ENCODE measurements at places on chromosomes 11 and 22.
A peak's percentile ranks its signal among the peaks of the same experiment; 100 is the strongest.

DNA sequence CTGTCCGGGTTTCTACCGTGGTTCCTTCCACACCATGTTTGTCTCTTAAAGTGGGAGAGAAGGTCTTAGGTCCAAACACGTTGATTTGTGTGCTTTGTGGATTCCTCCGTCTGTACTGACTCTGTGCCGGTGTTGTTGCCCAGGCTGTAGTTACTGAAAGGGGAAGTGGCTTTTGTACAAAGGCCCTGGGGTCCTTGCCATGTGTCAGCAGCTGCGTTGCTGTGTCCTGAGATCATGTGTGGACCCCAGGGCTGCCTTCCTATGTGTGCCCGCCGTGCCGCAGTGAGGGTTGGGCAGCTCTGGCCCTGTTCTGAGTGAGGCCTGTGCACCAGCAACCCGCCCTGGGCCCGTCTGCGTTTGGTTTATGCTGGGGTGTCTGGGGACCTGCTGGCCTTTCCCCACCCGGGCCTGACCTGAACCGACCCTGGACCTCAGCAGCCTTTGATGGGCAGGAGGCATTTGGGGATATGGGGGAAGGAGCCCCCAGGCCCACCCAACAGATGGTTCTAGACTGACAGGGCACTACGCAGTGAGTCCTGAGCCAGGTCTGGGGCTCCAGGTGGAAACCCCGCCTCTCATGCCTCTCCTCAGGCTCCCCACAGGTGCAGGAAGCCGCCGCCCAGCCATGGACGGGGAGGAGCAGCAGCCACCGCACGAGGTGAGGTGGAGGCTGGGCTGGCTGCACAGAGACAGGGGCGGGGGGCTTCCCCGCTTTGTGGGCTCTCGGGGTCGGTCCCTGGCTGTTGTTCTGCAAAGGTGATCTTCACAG lies 6.9 kb downstream of the TRABD start:
- DNase-seq: peak; percentile 71

GRCh38 chr11:131807876-131808275 lies 437.5 kb downstream of the NTM start:
- DNase-seq: no peak

GRCh38 chr11:10537600-10537999 lies 3.4 kb downstream of the RNF141 start:
- no peak for DNase-seq

GRCh38 chr11:108609682-108610081 lies 16.1 kb upstream of the EXPH5 start:
- no peak for DNase-seq

- no peak for DNase-seq
Observed at GRCh38 chr11:79600711-79601110, 159.9 kb upstream of the TENM4 start.

DNA sequence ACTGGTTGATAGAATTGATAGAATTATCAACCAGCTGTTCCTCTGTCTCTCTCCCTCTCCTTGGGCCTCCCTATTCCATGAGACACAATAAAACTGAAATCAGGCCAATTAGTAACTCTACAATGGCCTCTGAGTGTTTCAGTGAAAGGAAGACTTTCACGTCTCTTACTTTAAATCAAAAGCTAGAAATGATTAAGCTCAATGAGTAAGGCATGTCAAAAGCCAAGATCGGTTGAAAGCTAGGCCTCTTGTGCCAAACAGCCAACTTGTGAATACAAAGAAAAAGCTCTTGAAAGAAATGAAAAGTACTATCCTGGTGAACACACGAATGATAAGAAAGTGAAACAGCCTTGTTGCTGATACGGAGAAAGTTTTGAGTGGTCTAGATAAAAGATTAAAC lies 16.6 kb downstream of the PIH1D2 start:
- no peak for DNase-seq

- peak; percentile 89 for DNase-seq
Observed at GRCh38 chr11:65639623-65640482, 2.0 kb downstream of the SIPA1 start.

DNA sequence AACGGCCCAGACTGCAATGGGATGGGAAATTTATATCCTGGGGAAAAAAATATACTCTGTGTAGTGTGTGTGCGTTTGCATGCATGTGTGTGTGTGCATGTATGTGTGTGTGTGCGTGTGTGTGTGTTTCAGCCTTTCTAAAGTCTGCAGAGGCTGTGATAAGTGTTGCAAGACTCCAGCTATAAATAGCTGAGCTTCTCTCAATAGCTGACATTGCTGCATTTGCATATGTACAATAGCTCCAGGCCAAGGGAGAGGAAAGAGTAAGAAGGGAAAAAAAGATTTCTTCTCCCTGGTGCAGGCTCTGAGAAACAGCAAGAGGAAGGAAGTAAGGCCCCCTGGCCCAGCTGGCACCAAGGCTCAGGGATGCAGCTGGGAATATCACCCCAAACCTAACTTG lies 483.0 kb downstream of the MN1 start:
- no peak for DNase-seq

GRCh38 chr11:115980337-115981103 lies 476.3 kb upstream of the CADM1 start:
- no peak for DNase-seq

DNA sequence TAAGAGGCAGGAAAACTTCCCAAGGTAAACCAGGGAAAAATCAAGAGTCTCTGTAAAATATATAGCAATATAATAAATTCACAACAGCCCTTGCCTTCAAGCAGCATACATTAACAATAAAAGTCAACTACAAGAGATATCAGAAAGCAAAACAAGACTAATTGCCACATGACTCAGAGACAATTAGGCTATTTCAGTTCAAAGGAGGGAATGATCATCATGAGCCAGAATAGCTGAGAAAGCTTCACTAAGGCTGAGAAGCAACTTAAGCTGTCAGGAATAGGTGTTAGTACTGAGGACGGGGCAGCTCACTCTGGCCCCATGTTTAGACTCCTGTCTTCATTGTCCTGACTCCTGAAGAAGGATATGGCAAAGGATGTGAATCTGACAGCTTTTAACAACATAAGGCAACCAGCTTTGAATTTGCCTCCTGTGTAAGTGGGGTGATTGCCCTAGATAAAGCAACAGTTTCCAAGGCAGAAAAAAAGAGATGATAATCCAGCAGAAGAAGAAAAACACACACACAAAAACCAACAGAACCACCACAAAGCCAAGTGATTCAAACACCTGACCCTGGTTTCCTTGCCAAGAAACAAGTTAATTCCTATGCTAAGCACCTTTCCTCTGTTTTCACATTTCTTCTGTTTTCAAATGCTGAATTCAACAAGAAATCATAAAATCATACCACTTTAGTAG lies 60.8 kb downstream of the SIK3 start:
- no peak for DNase-seq

DNA sequence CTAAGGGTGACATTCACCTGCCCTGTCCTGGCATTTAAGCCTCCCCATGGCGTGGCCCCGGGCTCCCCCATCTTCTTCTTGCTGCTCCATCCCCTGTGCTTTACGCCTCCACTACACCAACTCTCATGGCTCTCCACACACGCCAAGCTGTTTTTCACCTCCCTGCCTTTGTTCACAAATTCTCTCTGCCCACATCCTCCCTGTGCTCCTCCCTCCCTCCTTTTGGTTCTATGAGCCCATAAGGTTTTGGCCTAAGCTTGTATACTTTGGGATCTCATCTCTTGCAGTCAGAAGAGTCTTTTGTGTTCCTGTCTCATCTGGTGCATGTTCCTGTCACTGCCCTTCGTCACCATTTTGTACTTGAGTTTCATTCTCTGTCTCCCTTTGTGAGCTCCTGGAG lies 4.6 kb upstream of the DNAL4 start:
- DNase-seq: no peak

- DNase-seq: no peak
Observed at GRCh38 chr11:106063009-106063408, 14.1 kb downstream of the KBTBD3 start.

DNA sequence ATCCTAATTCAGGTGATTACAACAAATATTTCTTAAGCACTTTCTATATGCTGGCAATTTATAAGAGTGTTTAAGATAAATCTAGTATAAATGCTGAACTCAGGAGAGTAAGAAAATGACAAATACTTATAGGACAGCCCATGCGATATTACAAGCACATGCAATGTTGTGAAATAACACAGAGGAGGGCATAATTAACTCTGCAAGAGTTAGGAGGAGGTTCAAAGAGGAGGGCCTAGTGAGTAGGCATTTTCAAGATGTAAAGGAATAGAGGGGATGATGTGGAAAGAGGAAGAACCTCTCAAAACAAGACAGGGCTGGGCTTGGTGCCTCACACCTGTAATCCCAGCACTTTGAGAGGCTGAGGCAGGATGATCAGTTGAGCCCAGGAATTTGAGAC lies 37.1 kb upstream of the IL17RA start:
- no peak for DNase-seq

DNA sequence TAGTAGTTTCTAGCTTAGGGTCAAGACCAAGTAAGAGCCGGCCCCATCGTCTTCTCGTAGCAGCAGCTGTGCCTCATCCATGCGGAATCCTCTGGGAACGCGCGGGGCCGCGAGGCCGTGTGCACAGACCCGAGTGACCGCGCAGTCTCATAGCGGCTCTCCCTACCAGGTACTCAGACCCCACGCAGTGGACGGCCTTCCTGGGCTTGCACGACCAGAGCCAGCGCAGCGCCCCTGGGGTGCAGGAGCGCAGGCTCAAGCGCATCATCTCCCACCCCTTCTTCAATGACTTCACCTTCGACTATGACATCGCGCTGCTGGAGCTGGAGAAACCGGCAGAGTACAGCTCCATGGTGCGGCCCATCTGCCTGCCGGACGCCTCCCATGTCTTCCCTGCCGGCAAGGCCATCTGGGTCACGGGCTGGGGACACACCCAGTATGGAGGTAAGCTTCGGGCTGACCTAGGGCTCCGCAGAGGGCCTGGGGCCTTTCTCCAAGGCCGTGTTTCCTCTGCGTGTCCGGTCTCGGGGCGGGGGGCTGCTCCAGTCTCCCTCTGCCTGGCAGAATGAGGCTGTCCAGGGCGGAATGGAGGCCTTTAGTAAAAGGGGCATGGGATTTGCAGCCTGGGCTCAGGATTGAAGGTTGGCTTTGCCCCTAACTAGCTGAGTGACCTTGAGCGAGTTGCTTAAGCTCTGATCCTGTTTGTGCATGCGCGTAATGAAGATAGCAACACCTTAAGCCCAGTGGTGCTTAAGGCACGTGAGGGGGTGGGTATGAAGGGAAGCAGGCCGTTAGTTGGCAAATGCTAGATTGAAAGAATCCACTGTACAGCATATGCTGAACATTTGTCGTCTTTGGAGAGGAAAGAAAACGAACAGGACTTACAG lies 48.9 kb downstream of the ST14 start:
- DNase-seq: no peak

- no peak for DNase-seq
Observed at GRCh38 chr11:37109286-37109585, 511.2 kb upstream of the RAG2 start.

DNA sequence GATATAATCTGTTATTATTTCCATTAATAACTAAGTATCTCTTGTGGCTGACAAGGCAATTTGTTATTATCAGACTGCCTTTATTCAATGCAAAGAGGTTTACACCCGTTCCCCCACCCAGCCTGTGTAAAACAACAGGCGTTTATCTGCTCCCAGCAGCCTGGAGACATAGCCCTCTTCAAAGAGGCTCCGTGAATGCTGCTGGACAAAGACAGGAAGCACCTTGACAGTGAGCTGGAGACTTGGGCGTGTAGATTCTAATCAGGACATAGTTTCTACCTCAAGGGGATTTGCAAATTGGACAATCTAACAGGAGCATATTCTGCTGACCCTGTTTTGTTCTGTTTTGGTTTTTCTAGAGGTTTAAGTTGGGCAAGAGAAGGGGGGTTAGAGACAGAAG lies 733.0 kb upstream of the KIRREL3 start:
- no peak for DNase-seq

GRCh38 chr11:19903620-19904069 lies 191.0 kb downstream of the NAV2 start:
- DNase-seq: peak; percentile 1

DNA sequence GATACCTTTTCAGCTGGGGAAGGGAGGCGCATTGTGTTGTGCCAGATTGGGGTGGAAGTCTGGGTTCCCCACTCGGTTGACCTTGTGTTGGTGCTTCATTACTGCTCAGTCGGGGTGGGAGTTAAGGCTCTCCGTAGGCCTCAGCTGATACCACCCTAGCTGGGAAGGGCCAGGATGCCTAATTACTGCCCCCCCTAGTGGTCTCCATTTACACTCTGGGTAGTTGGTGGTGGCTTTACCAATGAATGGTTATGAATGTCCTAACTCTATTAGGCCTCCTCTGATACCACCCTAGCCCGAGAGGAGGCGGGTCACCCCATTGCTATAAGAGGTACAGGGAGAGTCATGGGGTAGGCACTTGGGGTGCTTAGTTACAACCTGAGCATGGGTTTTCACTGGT lies 27.5 kb upstream of the HIKESHI start:
- DNase-seq: no peak

GRCh38 chr11:65496304-65497140 lies 2.3 kb upstream of the MALAT1 start:
- DNase-seq: peak; percentile 58

GRCh38 chr11:68167474-68167873 lies 45.6 kb downstream of the KMT5B start:
- DNase-seq: no peak

GRCh38 chr11:118240999-118241763 lies 11.0 kb downstream of the MPZL3 start:
- DNase-seq: peak; percentile 36

DNA sequence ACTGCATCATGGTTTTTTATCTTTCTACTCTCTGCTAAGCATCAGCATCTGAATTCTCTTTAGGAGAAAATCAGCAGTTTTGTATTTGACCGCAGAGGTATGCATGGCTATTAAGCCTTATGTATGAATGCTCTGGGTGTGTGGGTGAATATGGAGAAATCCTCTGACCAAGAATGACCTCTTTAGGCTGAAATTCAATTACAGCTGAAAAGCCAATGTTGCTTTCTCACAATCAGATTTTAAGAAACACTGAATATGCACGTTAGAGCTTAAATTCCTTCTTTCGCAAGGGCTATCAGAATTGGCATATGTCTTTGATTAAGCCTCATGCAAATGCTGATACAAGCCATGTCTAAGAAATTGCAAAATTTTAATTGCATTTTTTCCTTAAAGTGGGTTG lies 43.2 kb downstream of the ARHGAP42 start:
- no peak for DNase-seq

DNA sequence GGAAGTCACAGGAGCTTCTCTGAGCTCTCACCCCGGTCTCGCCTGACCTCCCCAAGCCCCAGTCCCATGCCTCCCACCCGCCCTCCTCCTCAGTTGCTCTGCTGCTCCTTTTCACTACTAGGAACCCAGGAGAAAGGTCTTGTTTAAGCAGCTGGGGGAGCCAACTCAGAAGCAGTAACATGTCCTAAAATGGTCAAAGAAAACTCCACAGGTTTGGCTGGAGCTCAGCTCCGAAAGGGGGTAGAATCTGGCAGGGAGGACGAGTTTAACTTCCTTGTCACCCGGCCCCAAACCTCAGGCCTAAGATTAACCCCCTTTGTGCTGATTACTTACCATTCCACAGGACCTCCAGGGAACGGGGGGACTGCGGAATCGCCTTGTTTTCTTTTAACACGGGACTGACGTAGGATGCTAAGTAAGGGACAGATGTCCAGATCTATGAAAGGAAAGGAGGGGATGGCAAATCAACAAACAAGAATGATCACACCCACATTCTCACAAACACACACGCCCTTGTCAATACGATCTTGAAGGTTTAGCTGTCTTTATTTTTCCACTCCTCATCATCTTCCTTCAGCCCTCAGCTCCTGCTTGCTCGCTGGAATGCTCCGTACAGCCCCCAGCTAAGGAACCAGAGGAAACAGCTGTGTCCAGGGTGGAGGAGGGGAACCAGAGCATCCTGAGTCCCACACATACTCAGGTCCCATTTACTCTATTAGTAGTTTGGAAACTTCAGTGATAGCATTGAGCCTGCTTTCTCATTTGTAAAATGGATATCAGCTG lies 13.5 kb downstream of the PCSK7 start:
- DNase-seq: no peak

- DNase-seq: no peak
Observed at GRCh38 chr11:32267679-32268187, 167.6 kb downstream of the WT1 start.
